GM23248 (cell line): ENCODE measurements at places on chromosomes 16 and 17.

DNA sequence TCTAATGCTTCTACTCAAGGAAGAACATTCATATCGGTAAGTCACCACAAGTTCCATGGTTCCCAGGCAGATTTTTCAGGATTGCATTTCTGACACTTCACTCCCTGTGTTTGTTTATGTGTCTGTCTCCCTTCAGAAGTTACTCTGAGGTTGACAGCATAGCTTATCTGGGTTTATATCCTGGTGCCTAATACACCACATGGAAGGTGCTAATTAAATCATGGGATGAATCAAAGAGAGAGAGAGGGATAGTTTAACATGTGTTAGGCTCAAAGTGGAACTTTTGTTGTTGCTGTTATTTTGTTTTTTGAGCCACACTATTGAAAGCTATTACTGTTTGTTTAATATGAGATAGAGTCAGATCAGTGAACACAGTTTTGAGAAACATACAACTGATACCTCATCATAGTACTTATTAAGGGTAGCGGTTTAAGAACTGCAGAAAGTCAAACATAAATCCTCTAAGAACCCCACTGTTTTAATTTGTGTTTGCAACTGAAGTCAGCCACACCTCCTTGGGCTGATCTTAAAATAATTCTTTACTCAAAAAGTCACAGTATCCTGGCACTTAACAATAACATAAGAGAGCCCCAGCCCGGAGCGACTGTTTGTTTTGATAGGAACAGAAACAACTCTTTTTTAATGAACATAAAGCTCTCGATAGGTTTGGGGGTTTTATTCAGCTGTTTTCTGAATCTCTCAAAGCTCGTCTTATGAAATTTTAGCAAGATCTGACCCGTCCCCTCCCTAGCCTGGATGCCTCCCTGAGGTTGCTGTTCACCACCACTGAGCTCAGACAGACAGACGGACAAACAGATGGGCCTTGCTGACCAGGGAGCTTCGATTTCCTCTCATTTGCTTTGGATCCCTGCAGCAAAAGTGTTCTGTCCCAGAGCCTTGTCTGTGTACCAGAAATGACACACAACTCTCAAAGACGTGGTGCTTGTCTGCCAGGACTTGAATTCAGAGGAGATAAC is 98.3 kb upstream of the MYOCD start:
- DNase-seq, result no peak

- no peak for DNase-seq
These were observed 25.5 kb upstream of the SOX9 start for GRCh38 chr17:72095316-72095715.

GRCh38 chr16:89565506-89566372 is 5.3 kb downstream of the RPL13 start:
- peak; percentile 71 for DNase-seq

- peak; percentile 68 for DNase-seq
These were observed 19.0 kb upstream of the MON1B start for GRCh38 chr16:77171745-77172635.

GRCh38 chr17:64538508-64539130 is 31.8 kb downstream of the CEP95 start:
- no peak for DNase-seq

DNA sequence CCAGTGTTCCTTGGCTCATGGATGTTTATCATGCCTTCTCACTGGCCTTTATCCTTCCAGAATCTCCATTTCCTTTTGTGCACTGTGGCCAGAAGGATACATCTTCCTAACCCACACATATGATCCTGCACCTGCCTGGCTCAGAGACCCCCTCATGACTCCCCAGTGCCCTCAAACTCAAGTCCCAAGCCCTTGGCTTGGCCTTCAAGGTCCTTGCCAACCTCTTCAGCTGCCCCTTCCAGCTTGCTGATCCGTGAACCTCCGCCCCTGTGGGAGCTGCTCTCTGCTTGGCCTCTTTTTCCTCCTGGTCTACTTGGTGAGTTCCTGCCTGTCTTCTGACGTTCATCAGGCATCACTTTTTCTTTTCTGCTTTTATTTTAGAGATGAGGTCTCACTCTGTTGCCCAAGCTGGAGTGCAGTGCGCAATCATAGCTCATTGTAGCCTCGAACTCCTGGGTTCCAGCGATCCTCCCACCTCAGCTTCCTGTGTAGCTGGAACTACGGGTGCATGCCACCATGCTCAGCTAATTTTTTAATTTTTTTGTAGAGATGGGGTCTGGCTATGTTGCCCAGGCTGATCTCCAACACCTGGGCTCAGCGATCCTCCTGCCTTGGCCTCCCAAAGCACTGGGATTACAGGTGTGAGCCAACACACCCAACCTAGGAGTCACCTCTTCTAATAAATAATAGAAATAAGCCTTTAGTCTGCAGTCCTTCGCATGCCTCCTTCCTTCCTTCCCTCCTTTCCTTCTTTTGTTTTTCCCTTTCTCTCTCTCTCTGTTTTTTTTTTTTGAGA is 2.5 kb upstream of the PYCARD start:
- DNase-seq, result no peak

GRCh38 chr17:17888821-17889220 is 52.0 kb upstream of the SREBF1 start:
- DNase-seq, result no peak

- DNase-seq, result no peak
These were observed 67.8 kb downstream of the GOSR1 start for GRCh38 chr17:30545024-30545423.

- no peak for DNase-seq
These were observed 10.3 kb downstream of the MYCBPAP start for GRCh38 chr17:50518384-50519023.

DNA sequence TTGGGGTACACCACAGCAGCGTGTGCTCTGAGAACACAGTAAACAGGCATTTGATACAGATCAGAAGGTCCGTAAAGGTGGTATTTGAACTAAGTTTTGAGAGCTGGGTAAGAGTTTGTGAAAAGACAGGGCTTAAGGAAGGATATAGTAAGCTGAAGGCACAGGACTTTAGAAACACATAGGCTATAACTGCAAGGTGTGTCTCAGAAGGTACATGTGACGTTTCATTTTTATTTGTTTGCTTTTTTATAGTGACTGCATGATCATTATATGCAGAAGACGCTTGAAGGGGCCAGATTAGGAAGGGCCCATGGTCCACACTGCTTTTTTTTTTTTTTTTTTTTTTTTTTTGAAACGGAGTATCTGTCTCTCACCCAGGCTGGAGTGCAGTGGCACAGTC is 644.6 kb downstream of the WWOX start:
- no peak for DNase-seq

GRCh38 chr17:40884708-40885512 is at the start of gene KRT20:
KRT20 (minus strand) TSS chr17:40885242; CDS start chr17:40885185, 57 bp downstream.
- peak; percentile 20 for DNase-seq

- DNase-seq, result no peak
These were observed 50.7 kb downstream of the NUP93 start for GRCh38 chr16:56780646-56781045.

DNA sequence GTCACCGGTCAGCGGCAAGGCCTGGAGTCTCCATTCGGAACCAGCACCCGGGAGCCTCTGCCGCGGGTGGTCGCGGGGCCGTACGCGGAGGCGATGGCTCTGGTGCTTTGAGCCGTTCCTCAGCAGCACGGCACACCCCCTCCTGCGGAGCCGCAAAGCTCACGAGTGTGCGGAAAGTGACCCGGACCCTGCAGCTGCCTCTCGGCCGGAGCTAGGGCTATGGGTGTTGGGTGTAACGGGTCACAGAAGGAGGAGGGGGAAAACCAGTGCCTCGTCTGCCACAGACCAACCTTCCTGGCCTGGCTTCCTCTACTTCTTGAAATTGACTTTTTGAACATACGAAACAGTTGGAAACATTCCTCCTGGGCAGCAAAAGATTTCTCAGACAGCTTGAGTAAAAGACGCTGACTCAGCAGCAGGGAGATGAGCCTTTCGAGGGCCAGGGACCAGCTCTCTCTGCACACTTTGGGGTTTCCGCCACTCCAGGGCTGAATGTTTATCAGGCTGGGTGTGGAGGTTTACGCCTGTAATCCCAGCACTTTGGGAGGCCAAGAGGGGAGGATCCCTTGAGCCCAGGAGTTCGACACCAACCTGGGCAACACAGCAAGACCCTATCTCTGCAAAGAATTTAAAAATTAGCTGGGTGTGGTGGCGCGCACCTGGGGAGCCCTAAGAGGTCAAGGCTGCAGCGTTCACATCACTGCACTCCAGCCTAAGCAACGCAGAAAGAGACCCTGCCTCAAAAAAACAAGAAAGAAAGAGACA is 26.4 kb upstream of the PITPNA start:
- DNase-seq, result no peak

- DNase-seq, result no peak
These were observed 482 bp downstream of the DCTPP1 start for GRCh38 chr16:30429418-30429677.

DNA sequence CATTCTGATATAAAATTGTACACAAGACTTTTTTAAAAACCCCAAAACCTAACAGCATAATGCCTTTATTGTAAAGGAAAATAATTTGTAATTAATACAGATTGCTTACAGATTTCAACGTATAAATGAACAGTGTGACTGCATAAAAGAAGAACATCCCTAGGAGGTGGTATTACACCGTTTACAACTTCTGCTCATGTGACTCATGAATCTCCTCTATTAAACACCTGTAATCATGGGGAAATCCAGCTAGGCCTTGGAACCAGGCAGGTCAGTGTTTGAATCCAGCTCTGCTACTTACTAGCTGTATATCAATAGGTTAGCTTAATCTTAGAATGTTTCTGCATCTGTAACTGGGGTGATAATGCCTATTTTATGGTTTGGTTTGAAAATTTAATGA is 15.2 kb downstream of the RABEP1 start:
- no peak for DNase-seq

- DNase-seq, result no peak
These were observed 42.6 kb upstream of the GRIN2A start for GRCh38 chr16:10224850-10225249.

DNA sequence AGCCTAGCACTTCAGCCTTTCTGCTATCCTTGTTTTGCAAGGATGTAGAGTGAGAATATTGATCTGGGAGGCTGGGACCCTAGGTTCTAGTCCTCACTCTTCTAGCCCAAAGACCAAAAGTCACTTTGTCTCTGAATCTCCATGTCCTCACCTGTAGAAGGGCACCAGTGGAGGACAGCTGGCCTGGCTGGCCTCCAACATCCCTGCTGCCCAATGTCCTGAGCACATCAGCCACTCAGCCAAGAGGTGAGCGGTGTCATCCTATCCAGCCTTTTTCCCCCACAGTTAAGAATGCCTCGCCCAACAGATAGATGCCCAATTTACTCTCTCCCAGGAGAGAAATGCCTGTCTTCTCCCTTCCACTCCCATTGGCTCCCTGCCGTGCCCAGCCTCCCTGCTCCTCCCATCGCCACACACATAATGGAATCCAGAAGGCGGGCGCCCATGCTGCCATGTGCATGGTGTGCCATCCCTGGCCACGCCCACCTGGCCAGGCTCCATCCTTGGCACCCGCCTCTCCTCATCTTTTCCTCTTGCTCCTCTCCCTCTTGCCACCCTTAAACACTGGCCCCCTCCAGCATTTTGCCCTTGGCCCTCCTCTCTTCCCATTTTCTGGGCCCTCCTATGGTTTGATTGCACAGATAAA is 157.3 kb upstream of the SDK2 start:
- DNase-seq, result no peak

GRCh38 chr16:26133416-26134093 is 441.8 kb downstream of the HS3ST4 start:
- no peak for DNase-seq

- DNase-seq, result no peak
These were observed 70.7 kb downstream of the RPTOR start for GRCh38 chr17:80615376-80615775.

GRCh38 chr16:88678224-88678979 is 7.9 kb downstream of the SNAI3 start:
- DNase-seq, result no peak

DNA sequence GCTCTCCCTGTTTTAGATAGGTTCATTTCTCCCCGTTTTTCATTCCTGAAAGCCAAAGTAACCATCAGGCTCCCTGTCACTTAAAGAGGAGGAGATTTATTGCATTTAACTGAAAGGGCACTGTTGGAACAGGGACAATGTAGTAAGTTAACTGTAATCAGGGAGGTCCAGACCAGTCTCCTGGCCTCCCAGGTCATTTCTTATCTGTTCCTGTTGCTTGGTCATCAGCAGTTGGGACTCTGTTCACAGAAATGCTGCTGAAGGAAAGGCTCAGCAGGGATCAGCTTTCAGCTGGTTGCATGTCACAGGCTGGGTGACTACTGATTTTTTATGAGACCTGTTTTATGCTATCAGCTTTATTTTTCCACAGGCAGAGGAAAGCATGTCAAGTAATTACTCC is 622.6 kb upstream of the GOT2 start:
- DNase-seq, result no peak
